Activated B cell treated with CpG ODN at 0.5 μM for 24 hours (primary cell): ENCODE measurements at places on chromosomes 7 and 10. TPM values are rescaled to one million over a fixed set of nuclear protein-coding genes. Genes with fewer than 3 reads are reported as not detected.

- H3K4me1 ChIP-seq: peaks cover 11% of the 10 kb centered on the region
- H3K27me3 ChIP-seq: peaks cover 46% of the 10 kb centered on the region
- H3K4me3 ChIP-seq: peak within 1 kb of the TSS; percentile 84
- no peaks in the 10 kb centered on the region for H3K36me3 ChIP-seq
These were observed at the start of gene TFPI2 for GRCh38 chr7:93890464-93891068. Gene TFPI2, minus strand, starts transcription at chr7:93890753. Its CDS starts 75 bp downstream, at chr7:93890678.

DNA sequence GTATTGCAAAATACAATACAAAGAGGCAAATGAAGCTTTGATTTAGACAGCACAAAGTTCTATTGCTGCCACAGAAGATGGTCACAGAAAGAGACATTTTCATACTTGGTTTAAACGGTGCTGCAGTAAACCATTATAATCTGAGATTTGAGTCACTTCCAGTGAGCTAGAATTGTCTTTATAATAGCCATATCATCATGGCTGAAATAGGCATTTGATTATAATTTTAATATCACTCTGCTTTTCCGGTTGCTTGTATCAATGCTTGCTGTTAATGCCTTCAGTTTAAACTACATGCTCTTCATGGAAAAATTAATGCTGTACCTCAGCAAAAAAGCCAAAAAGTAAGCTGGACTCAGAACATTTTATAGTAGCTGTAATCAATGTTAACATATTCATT lies 48.5 kb downstream of the CPEB3 start:
- peaks cover 39% of the 10 kb centered on the region for H3K4me1 ChIP-seq
- DNase-seq: no peak
- H3K27ac ChIP-seq: no peak overlapping the region
- peaks cover 9% of the 10 kb centered on the region for H3K36me3 ChIP-seq
- peak overlapping the region; percentile 13 for H3K4me3 ChIP-seq
- H3K27me3 ChIP-seq: no peaks in the 10 kb centered on the region

- H3K4me3 ChIP-seq: no peak overlapping the region
- DNase-seq: no peak
- peaks cover 52% of the 10 kb centered on the region for H3K36me3 ChIP-seq
- no peak overlapping the region for H3K27ac ChIP-seq
- H3K27me3 ChIP-seq: peaks cover 7% of the 10 kb centered on the region
- peaks cover 43% of the 10 kb centered on the region for H3K4me1 ChIP-seq
These were observed 3.2 kb downstream of the TOMM7 start for GRCh38 chr7:22819476-22819875.

NRCAM gene
- total RNA-seq: 1.6 and 2.2 TPM in 2 replicates
